ENCODE measurements at places on chromosomes 6 and 20. TPM values are rescaled to one million over a fixed set of nuclear protein-coding genes. Genes with fewer than 3 reads are reported as not detected.

SLC22A1 gene
- total RNA-seq, result not detected

AIG1 gene
- 62.6 TPM for total RNA-seq

FAXC gene
- 0.16 TPM for total RNA-seq

OR12D3 gene
- total RNA-seq, result not detected

TTK gene
- 0.52 TPM for total RNA-seq

PARD6B gene
- 5.9 TPM for total RNA-seq

SIGLEC1 gene
- total RNA-seq, result 3.9 TPM

FAM162B gene
- total RNA-seq, result 1.4 TPM

TFAP2C gene
- total RNA-seq, result 0.37 TPM

ACAT2 gene
- total RNA-seq, result 1.6 TPM

PI3 gene
- not detected for total RNA-seq

TCF15 gene
- total RNA-seq, result 4.9 TPM

MOG gene
- total RNA-seq, result 0.16 TPM

ADGRF4 gene
- not detected for total RNA-seq

CD24 gene
- 0.41 TPM for total RNA-seq

RSPH9 gene
- total RNA-seq, result 0.12 TPM

CPXM1 gene
- 4.4 TPM for total RNA-seq

RAB44 gene
- 0.12 TPM for total RNA-seq

UFL1 gene
- 27.5 TPM for total RNA-seq

SIRT5 gene
- total RNA-seq, result 17.9 TPM

PHACTR3 gene
- total RNA-seq, result 0.86 TPM

NFATC2 gene
- 12.5 TPM for total RNA-seq

CRISP2 gene
- not detected for total RNA-seq

PDE10A gene
- total RNA-seq, result 3.6 TPM

TSHZ2 gene
- 3.3 TPM for total RNA-seq

RSPO3 gene
- 0.75 TPM for total RNA-seq

UBE2C gene
- total RNA-seq, result 1.4 TPM

CASS4 gene
- total RNA-seq, result 2.0 TPM

NKX2-4 gene
- total RNA-seq, result not detected

HLA-DMA gene
- total RNA-seq, result 15.4 TPM

NMBR gene
- not detected for total RNA-seq

CALHM5 gene
- 3.4 TPM for total RNA-seq

SLC12A5 gene
- total RNA-seq, result not detected

ENPP4 gene
- 36.0 TPM for total RNA-seq

C20orf202 gene
- not detected for total RNA-seq

WASF1 gene
- 4.8 TPM for total RNA-seq

CSTF1 gene
- total RNA-seq, result 16.4 TPM

SNX5 gene
- total RNA-seq, result 37.3 TPM

TEAD3 gene
- 37.1 TPM for total RNA-seq

CAP2 gene
- total RNA-seq, result 63.6 TPM

SLC26A8 gene
- total RNA-seq, result not detected

GPX5 gene
- total RNA-seq, result not detected

Measured in right atrium auricular region (tissue), 2 donors.